Stimulated activated CD8-positive, alpha-beta memory T cell treated with anti-CD3 and anti-CD28 coated beads, Interleukin-15, amount 100 ng/mL, for 1 hour (primary cell): ENCODE measurements at places on chromosomes 6 and 20.
A peak's percentile ranks its signal among the peaks of the same experiment; 100 is the strongest.

GRCh38 chr6:145694083-145694737 lies 41.1 kb downstream of the EPM2A start:
- DNase-seq = no peak

- DNase-seq = no peak
Observed at GRCh38 chr6:131205481-131206244, 70.4 kb downstream of the AKAP7 start.

DNA sequence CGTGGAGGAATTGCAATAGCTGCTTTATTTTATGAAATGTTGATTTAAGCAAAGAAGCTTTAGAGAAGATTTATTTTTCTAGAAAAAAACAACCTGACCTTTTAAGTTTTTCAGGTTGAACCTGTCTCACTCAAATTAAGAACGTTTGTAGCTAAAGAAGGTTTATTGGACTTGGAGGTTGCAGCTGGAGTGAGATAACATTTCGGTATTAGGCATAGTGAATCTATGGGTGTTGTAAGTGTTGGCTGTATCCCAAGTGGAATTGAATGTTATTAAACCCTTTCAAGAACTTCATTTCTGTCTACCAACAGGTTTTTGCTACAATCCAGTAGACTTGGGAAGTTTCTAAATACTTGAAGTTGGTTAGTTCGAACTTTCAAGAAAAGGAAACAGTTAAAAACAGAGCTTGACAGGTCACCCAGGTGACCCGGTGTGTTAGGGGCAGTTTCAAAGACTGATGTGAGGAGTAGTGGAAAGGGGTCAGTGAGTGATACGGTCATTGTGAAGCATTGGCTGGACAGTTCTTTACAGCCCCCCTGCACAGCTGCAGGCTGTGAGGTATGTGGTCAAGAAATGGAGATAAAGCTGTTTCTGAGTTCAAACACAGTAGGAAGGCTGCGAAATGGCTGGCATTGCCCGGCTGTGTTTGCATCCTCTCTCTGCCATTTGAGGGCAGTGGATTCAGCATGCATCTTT lies 2.4 kb upstream of the TBCC start:
- DNase-seq = no peak

DNA sequence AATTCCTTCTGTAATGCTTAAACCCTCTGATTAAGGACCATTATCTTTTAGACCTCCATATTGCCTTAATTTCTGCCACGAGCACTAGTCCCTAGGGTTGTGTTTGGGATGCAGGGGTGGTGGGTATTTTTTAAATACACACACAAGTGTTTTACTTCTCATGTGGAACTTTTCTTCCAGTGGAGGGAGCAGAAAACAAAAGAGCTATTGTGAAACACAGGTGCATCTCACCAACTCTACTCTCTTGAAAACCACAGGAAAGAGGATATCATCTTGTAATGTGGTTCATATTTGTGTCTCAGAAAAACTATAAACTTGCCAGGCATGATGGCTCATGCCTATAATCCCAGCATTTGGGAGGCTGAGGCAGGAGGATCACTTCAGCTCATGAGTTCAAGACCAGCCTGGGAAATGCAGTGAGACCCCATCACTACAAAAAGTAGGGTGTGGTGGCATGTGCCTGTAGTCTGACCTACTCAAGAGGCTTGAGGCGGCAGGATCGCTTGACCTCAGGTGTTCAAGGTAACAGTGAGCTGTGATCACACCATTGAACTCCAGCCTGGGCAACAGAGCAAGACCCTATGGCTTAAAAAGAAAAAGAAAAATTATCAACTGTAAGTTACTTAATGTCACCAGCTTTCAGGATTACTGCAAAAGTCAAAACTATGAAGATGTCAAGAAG lies 37.3 kb downstream of the MRS2 start:
- no peak for DNase-seq

DNA sequence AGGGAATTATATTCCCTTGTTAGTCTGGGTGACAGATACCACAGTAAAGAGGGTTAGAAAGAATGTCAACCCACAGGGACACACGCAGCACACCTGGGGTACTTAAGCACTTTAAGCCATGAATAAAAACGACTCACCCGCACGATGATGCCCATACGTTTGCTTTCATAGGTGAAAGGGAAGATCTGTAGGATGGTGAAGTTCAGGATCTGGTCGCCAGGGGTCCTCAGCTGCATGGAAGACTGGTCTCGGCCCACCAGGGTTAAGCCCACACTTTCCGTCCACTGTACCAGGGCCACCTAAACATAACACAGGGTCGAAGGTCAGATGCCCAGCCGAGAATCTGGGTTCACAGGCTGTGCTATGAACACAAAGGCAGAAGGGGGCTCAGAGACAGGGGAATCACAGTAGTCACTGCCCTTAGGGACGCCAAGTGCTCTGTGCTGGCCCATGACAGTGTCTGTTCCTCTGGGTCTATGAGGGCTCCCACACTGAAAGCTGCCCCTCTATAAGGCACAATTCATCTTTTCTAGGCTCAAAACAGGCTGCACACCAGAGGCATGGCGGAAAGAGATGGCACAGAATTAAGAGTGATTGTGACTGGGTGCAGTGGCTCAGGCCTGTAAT lies 96.8 kb upstream of the NFATC2 start:
- peak; percentile 42 for DNase-seq

- DNase-seq = no peak
Observed at GRCh38 chr6:1781152-1781816, 171.6 kb downstream of the FOXC1 start.

DNA sequence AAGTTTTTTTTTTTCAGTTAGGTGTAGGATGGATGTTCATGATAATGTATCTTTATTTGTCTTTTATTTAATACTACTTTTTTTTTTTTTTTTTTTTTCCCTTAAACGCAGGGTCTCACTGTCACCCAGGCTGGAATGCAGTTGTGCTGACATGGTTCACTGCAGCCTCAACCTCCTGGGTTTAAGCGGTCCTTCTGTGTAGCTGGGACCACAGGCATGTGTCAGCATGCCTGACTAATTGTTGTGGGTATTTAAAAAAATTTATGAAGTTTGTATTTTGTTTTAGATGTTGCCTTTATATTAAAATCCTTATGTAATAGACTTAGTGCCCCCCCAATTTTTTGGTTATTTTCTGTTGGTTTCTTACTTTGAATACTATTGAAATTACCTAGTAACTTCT lies 42.6 kb downstream of the NCOA3 start:
- no peak for DNase-seq

DNA sequence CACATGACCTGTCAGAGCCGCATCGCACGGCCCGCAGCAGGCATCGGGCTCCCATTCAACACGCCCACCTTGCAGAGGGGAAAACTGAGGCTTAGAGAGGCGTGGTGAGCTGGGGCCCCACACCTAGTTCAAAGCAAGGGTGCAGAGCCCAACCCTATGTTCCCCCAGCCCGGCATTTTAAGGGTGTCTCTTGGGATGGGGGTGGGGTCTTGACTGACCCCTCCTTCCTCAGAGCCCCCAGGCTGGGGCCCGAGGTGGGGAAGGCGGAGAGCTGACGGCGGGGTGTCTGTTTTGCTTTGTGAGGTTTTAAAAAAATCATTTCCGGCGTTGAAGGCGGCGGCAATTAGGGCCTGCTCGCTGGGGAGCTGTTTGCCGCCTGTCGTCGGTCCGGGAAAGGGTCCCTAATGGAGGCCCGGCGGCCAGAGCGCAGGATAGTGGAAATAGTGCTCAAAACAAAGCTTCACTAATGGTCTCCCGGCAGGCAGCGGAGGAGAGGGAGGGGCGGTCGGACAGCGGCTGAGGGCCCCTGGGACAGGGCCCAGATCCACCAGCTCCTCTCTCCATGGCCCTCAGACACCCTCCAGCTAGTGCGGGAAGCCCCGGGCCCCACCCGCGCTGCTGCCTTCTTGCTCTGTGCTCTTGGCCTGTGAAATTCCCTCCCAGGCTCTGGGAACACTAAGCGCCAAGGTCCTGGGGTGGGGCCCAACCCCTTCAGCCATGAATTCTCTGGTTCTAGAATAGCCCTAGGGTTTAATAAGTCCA lies 11.9 kb downstream of the VSTM2L start:
- DNase-seq = no peak
